ENCODE measurements at places on chromosomes 7 and 10.

GRCh38 chr10:70956029-70956759, 67.8 kb upstream of the PCBD1 start:
- DNase-seq = peak; percentile 7

- DNase-seq = peak; percentile 20
Observed at GRCh38 chr10:3415038-3415736, 242.6 kb upstream of the PITRM1 start.

DNA sequence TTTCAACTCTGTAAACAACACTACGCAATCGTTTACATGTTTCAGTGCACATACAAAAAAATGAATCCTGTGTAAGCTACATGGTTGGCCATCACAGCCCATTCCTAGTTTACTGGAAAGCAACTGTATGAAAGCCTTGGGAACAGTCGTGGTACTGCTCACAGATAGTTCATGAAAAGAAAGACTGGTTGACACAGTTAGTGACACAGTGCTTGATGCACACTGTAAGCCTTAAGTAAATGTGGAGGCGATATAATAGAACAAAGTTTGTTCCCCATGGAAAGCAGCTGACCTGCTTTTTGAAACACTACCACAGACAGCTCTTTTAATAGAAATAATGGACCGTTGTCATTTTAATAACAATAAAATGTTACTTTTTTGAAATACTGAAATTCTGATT, 5.1 kb downstream of the CACNA2D1 start:
- no peak for DNase-seq

DNA sequence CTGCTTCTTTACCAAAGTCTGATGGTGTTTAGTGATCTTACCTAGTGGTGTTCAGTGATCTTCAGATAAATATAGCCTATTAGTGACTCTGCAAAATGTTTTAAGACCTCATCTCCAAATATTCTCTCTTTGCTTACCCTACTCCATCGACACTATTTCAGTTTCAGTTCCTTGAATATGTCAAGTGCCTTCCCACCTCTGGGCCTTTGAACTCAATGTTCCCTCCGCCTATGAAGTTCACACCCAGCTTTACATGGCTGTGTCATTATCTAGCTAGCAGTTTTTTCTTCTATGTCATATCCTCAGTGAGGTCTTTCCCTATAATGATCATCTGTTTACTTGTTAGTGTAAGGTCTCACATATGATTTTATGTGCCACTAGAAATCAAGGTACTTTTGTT, 322.6 kb downstream of the DGKB start:
- DNase-seq = no peak

DNA sequence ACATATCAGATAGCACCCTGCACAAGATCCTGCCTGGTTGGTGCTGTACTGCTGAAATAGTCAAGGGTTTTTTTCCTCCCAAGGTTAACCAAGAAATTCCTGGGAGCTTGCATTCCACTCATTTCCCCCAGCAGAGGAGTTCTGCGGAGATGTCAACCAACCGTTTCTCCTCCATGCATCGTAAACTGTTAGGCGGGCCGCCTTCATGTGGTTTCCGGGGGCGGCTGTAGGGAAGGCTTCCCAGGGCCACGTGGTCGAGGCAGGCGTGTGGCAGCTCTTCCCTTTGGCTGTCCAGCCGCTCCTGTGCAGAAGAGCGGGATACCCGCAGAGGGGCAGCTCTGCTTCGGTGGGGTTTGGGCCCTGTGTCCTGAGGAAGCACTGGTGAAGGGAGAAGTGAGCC, 113.7 kb downstream of the RGS10 start:
- no peak for DNase-seq

Measured in NCI-H146 (cell line).